ENCODE measurements at places on chromosomes 13 and 19.

DNA sequence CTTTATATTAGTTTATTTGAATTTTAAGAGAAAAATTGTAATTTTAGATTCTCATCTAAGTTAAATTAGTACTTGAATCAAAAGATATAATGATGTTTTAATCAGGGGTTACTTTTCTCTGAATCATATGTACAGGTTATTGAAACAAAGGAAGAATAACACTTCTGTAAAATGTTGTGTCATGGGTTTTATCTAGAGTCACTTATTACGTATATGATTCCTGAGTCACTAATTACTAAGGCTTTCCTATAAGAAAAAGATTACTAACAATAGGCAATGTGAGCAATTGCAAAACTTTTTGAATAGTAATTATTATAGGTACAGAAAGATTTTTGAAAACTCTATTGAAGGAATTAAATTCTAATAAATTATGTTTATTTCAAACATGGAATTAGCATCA lies 99.2 kb upstream of the KLF5 start:
- DNase-seq, result no peak

DNA sequence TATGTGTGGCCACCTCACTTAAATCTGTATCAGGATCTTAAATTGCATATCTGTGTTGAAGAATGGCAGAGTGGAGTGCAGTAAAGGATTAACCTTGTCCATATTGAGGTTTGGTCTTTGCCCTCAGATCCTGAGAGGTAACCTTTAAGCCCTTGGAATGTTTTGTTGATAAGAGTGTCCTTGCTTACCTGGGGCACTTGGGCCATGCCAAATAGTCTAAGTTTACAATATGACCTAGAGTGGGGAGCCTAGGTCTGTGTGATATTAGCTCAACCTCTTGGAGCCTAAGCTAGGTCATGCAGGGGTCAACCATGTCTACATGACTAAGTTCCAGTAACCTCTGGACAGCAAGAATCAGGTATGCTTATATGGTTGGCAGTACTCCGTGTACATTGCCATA lies 792.5 kb downstream of the DIAPH3 start:
- DNase-seq, result no peak

GRCh38 chr19:3964256-3965194 lies 6.4 kb downstream of the DAPK3 start:
- no peak for DNase-seq

DNA sequence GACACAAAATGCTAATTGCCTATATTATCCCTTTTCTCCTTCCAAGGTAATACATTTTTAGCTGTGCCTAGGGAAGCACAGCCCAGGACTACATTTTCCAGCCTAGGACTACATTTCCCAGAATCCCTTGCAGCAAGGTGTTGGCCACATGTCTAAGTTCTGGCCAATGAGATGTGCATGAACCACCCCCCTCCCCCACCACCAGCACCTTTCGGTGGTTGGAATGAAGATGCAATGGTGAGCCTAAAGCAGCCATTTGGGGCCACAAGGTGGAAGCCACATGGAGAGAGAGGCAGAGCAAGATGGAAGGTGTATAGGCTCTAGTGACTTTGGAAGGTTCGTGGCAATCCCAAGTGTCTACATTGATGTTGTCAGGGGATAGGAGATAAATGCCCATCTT lies 16.2 kb downstream of the UNC13A start:
- DNase-seq, result no peak

- no peak for DNase-seq
Measured at GRCh38 chr19:1932395-1932794, 8.6 kb upstream of the CSNK1G2 start.

DNA sequence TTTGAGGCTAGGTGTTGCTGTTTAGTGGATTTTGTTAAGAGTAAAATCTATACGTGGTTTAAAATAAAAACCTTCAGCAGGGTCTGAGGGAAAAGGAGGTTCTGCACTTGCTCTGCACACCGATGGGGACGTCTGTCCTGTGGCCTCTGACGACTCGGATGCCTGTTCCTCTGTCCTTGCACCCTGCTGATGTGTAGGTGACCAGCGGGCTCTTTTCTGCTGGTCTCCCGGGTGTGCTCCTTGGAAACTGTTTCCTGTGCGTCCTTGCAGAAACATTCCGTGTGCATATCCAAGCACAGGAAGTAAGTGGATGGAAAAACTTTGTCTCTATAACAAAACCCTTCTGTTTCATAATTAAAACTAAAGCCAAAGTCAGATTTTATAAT lies 3.8 kb downstream of the ATP4B start:
- no peak for DNase-seq

- no peak for DNase-seq
Measured at GRCh38 chr13:113448545-113448884, 4.8 kb downstream of the ADPRHL1 start.

- DNase-seq, result no peak
Measured at GRCh38 chr13:105070452-105070851, 1465.0 kb downstream of the EFNB2 start.

DNA sequence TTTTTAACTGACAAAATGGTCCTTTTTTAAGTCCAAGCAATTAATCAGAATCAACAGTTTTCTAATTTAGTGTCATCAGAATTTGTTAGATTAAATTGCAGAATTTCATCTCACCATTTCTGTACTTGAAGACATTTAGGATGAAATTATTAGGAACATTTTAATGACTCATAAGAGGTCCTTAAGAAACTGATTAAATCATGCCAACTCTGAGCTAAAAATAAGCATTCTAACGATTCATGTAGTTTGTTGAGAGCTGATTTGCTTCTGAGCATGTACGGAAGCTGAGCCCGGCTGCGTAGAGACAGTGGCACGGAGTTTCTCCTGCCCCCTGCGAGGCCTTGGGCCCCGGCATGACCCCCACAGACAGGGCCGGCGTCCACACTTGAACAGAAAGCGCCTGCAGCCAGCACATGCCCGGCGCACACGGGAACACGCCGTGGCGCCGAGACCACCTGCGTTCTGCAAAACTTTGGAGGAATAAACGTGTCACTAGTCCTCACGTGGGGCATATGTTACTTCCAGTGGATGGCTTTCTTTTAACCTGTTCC lies 89.7 kb upstream of the MCF2L start:
- DNase-seq, result no peak

DNA sequence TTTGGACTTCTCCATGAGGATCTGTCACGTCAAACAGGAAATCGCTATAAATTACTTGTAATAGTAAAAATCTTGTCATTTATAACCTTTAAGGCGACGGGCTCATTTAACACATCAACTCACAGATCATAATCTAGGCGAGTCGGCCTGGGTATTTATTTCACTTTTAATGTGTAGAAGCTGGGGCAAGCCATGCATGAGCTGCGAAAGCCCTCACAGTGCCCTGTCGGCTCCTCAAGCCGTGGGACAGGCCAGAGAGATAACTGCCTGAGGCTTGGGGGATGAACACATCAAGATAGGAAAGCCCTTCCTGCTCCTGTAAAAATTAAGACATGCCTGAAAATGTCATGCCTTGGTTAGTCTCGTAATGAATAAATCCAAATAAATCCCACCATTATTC lies 30.8 kb downstream of the SOX1 start:
- DNase-seq, result no peak

GRCh38 chr13:97023117-97023516 lies 28.8 kb upstream of the OXGR1 start:
- DNase-seq, result no peak

GRCh38 chr13:106178816-106179215 lies 356.6 kb downstream of the EFNB2 start:
- DNase-seq, result no peak

DNA sequence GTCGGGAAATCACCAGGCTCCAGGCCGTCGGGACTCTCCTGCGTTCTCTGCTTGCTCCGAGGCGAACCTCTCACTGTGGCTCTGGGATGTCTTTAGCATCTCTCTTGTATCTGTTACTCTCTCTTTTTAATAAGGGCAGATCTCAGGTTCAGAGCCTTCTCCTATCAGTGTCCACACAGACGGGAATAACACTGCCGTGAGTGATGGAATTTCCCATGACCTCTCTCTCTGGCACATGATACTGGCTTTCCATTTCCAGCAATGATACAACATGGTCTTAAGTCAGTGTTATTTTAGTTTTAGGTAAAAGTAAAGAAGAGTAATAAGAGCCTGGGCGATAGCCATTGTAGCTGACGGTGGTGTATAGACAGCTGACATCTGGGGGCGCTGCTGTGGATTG lies 9.3 kb downstream of the ZNF444 start:
- no peak for DNase-seq

DNA sequence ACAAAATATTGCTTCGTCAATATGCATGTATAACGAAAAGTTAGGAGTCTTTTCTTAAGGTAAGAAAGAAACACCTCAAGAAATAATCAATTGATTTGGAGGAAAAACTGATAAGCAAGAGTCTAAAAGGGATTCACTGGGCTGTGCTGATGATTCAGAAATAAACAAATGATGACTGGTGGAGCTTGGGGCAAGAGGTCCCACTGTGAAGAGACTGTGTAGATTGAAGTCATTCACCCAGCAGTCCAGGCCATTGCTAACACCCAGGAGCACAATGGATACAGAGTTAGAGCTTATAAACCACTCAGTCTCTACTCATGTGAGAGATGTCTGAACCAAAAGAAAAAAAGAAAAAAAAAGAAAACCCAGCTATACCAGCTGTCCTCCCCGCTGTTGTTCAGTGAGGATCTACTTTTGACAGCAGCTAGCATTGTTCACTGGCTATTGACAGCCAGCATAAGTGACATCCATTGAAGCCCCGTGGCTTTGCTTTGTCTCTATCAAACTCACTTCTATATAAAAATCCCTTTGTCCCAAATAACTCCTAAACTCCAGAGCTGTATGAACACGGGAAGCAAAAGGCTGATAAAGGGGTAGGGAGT lies 255.5 kb downstream of the KCTD12 start:
- no peak for DNase-seq

GRCh38 chr19:45101806-45102205 lies 8.8 kb downstream of the PPP1R37 start:
- no peak for DNase-seq
